Subcutaneous adipose tissue (tissue), 4 donors: ENCODE measurements at places on chromosomes 2 and 18. TPM values are rescaled to one million over a fixed set of nuclear protein-coding genes. Genes with fewer than 3 reads are reported as not detected.

GNAL gene
- 7.5 TPM for total RNA-seq

FRZB gene
- 0.68 TPM for total RNA-seq

HNMT gene
- total RNA-seq = 329 TPM

DSC2 gene
- total RNA-seq = 11.1 TPM

DLX2 gene
- not detected for total RNA-seq

TMEM214 gene
- 38.8 TPM for total RNA-seq

TXNDC2 gene
- total RNA-seq = not detected

PLB1 gene
- total RNA-seq = 3.0 TPM

DNMT3A gene
- total RNA-seq = 10.5 TPM

PROM2 gene
- 1.2 TPM for total RNA-seq

PLEKHH2 gene
- 59.2 TPM for total RNA-seq

TCF23 gene
- not detected for total RNA-seq

LYPD6 gene
- total RNA-seq = not detected

PLA2R1 gene
- total RNA-seq = 20.6 TPM

ACADL gene
- 21.3 TPM for total RNA-seq

MAPK4 gene
- not detected for total RNA-seq

CYBRD1 gene
- 201 TPM for total RNA-seq
